ENCODE measurements at places on chromosomes 16 and 17.

- peak; percentile 89 for DNase-seq
Measured at GRCh38 chr17:49508061-49508865, 13.2 kb downstream of the NGFR start.

- no peak for DNase-seq
Measured at GRCh38 chr16:24071666-24072360, 184.3 kb upstream of the CACNG3 start.

- DNase-seq, result peak; percentile 1
Measured at GRCh38 chr16:26569793-26570192, 496.9 kb upstream of the C16orf82 start.

DNA sequence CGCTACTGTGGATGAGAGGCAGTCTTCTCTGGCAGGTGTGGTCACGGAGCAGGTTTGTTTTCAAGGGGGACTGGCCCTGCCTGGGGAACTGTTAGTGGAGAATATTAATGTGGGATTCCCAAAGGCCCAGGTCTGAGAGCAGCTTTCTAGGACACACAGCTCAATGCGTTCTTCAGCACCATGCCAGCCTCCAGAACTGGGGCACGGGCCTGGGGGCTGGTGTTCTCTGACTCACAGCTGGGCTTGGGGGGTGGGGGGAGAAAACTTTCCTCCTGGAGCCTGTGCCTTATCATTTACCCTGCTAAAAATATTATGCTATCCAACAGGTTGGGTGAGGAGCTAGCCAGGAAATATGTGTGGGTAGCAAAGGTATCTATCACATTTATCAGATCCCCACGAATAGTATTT, 13.5 kb upstream of the LHX1 start:
- no peak for DNase-seq

DNA sequence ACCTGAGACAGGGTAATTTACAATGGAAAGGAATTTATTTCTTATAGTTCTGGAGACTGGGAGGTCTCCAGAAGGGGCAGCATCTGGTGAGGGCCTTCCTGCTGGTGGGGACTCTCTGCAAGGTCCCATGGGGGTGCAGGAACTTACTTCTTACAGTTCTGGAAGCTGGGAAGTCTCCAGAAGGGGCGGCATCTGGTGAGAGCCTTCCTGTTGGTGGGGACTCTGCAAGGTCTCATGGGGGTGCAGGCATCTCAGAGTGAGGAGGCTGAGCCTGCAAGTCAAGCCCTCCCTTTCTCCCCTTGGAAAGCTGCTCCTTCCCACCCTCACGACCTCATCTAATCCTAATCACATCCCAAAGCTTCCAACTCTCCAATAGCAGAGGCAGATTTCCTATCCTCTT, 157.4 kb downstream of the FOXL1 start:
- DNase-seq, result no peak

DNA sequence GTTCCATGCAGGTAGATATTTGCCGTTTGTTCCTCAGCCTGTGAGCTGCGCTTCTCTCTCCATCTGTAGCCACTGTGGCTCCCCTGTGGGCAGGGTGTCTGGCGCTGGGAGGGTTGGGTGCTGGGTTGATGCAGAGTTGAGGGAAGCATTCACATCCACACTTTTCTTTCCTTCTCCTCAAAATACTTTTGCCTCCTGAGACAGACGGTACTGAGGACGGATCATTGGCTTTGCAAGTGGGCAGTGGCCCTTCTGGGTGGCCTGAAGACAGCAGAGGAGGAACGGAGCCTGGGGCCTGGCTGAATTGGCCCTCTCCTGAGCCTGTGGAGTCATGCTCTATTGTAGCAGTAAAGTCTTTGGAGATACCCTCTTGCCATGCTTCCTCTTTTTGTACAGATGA, 43.0 kb downstream of the NKD1 start:
- no peak for DNase-seq

GRCh38 chr16:11224096-11224893, 31.7 kb downstream of the SOCS1 start:
- DNase-seq, result no peak

GRCh38 chr16:55809851-55810250, 23.0 kb downstream of the CES1 start:
- no peak for DNase-seq

DNA sequence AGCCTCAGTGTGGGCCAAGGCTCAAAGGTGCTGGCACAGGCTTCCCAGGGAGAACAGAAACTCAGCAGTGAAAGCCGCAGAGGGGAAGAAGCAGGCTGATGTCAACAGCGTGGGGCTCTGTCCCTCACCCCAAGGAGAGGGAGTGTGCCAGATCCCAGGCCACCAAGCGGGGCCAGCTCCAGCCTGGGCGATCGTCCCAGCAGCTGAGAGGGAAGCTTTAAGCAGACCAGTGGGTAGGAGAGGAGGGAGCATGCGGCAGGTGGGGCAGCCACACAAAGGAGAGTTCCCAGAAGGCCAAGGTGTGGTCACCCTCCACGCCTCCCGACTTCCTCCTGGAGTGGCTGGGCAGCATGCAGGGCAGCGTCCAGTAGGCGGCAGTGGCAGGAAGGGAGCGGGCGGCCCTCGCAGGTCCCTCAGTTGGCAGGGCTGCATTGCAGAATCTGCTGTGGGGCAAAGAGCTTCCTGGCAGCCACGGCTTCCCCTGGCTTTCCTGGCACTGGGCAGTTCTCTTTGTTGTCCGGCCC, 6.0 kb downstream of the SYNGR2 start:
- DNase-seq, result no peak

DNA sequence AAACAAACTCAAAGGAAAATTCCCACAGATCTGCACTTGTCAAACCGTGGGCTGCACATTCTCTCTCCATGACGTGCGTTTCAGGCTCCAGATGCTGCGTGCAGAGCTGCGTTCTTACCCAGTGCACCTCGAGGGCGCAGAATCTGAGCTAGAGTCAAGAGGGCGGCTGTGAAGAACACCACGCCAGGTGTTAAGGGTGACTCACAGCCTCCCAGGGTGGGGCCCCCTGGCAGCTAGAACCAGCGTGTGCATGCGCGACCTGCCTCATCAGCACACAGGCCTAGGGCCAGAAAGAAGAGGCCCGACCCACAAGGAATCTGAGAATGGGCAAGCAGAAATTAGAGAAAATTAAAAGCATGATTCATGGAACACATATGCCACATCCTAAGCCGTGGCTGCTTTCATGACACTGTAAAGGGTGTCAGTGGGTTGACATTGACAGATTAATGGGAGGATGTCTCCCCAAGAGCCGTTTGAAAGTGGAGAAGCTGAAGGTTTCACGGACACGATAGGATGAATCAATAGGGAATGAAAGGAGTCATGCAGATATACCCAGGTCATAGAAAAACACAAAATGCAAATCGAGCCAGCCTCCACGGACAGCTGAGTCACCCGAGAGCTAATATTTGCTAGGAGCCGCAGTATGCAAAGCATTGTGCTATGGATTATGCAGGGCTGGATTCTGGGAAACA, 29.0 kb downstream of the MARCHF10 start:
- DNase-seq, result peak; percentile 90

DNA sequence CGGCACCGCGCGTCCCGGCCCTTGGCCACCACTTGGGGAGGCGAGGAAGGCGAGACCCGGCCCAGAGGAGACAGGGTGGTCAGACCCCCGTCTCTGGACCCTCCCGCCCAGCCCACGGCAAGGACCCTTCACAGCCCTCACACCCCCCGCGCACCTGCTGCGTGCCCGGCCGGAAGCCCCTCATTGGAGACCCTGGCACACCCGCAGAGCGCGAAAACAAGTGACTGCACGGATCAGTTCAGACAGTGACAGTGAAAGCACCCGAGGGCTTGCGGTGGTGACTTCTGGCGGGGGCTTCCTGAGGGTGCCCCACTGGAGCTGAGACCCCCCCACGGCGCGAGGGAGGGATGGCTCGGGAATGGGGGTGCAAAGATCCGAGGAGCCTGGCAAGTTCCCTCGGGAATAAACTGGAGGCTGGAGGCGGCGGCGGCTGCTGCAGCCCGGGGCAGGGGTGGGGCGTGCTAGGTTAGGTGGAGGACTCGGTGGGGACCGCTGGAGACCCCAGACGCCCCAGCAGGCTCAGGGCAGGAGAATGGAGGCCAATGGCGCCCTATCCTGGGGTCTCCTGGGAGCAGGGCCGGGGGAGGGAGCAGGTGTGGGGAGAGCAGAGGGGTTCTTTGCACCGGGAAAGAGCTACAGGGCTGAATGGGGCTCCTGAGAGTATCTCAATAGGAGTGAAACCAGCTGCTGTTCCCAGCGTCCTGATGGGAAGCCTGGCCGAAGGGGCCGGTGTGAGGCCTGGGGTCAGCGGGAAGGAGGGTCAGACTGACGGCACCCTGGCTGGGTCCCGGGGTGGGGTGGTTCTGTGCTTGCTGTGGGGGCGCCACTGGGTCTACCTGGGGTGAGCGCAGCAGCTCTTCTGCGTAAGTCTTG, 824 bp upstream of the FBXL16 start:
- no peak for DNase-seq
